Fibroblast of pulmonary artery (primary cell): ENCODE measurements at places on chromosomes 2 and 18.
A peak's percentile ranks its signal among the peaks of the same experiment; 100 is the strongest.

DNA sequence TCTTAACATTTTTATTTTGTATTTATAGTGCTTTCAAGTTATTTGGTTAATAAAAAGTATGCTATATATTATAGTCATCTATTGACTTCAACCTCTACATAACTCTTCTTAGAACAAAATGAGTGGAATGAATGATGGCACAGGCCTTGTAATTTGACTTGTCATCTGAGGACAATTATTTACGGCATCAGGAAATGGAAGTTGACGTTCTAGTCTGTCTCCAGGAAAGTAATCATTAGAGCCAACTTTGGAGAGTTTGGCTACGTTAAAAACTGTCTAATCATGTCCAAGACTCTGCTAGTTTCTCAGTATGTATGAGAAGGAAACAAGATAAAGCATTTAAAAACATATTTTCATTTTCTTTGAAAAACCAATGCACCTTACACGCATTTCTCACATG is 353.6 kb downstream of the ARHGAP15 start:
- DNase-seq = peak; percentile 65

GRCh38 chr18:48493434-48494230 is 45.2 kb upstream of the CTIF start:
- DNase-seq = peak; percentile 47

GRCh38 chr18:55272510-55273243 is 313.4 kb upstream of the CCDC68 start:
- peak; percentile 28 for DNase-seq

GRCh38 chr2:147331790-147332419 is 512.9 kb upstream of the ACVR2A start:
- peak; percentile 53 for DNase-seq

- DNase-seq = no peak
These were observed 236.5 kb downstream of the GBX2 start for GRCh38 chr2:235931676-235932075.

DNA sequence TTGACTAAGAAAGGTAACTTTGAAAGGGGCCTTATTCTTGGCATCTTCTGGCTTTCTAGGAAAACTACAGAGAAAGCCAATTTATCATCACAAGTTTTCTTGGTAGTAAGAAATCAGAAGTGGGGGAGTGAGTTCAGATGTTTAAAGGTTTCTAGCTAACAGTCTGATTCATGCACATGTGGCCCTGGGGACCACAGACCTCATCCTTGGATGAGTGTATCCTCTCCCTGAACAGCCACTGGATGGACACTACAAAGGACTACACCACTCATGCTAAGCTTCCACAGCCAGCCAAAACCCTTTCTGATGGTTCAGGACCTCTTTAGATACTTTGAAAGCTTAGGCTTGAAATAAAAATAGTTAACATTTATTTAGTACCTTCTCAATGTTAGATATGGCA is 218.3 kb upstream of the STK17B start:
- DNase-seq = no peak

GRCh38 chr2:120785228-120785966 is 49.7 kb downstream of the GLI2 start:
- no peak for DNase-seq

- peak; percentile 10 for DNase-seq
These were observed 102.8 kb upstream of the MAP2 start for GRCh38 chr2:209321076-209321475.

GRCh38 chr2:26008095-26008494 is 25.8 kb upstream of the RAB10 start:
- DNase-seq = no peak

GRCh38 chr2:164015328-164016123 is 279.7 kb upstream of the FIGN start:
- peak; percentile 21 for DNase-seq

DNA sequence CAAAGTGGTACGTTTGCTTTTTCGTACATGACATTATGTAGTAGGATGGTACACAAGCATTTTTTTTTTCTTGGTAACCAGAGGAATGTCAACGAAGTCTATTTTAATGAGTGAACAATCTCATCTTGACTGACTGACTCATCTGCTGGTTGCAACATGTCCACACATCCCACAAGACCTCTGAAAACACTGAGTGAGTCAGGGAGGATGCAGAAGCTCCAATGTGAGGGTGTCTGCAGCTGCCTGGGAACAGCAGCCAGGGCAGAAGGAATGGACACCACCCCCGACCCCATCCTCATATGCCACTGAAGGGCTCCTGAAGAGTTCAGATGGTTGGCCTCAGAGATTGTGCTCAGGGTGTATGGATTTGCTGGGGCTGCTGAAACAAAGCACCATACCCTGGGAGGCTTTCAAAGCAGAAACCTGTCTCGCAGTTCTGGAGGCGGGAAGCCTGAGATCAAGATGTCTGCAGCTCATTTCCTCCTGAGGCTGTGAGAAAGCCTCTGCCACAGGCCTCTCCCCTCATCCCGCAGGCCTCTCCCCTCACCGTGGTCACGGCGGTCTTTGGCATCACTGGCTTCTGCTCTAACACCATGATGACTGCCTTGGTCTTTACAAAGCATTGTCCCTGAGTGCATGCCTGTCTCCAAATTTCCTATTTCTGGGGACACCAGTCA is 124.6 kb downstream of the LRATD1 start:
- peak; percentile 13 for DNase-seq

GRCh38 chr18:25299426-25300300 is 52.3 kb downstream of the ZNF521 start:
- DNase-seq = peak; percentile 67

- DNase-seq = no peak
These were observed 610.5 kb upstream of the LRRTM4 start for GRCh38 chr2:78132391-78133370.

GRCh38 chr2:209592106-209592505 is 168.3 kb downstream of the MAP2 start:
- no peak for DNase-seq

DNA sequence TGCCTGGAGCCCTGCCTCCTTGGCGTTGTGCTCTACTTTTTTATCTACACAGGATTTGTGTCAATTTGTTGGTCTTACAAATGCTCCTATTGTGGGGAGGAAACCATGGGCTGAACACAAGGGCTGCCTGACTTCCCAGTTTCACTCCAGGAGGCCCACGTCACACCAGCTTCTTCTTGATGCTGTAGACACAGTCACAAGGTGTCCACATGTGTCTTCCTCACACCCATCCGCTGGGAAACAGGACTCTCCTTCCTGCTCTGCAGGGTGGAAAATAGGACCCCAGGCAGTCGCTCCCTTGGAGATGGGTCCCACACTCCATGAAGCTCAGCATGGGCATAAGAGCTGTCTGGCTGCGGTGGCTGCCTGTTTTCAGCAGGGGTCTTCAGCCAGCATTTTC is 468.2 kb downstream of the EPHA4 start:
- DNase-seq = peak; percentile 6

DNA sequence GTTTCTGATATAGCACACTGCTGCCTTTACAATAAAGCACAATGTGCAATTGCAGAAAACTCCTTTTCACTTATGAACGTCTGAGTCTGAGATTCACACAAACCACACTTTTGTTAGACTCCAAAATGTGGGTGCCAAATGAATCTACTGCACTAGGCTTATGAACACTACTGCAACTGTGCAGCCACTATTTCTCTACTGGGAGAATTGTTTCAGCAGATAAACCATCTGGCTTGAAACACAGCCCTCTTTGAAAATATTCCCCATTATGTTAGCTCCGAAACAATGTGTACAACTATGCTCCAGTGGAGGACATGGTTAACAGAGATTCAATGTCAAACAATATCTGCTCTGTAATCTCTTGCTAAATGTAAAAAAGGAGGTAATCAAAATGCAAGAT is 188.7 kb upstream of the ZEB2 start:
- DNase-seq = no peak

- DNase-seq = peak; percentile 98
These were observed 214.1 kb upstream of the COPS8 start for GRCh38 chr2:236871500-236872001.

DNA sequence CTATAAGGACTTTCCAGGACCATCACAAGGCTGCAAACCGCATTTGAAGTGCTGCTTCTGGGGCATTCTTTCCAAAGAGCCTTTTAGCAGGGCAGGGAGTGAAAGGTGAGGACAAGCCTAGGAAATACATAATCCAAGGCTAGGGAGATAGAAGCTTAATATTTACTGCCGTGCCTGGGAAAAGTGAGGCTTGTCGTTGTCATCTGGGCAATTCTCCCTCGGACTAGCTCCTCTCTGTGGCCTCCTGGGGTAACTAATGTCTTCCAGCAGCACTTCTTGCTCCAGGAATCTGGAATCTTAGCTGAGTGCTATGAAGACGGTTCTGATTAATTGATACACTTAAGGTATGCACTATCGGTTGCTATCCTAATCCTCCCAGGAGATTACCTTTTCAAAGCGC is 69.3 kb upstream of the ATL2 start:
- DNase-seq = peak; percentile 18

GRCh38 chr2:159114835-159115234 is 146.4 kb downstream of the TANC1 start:
- DNase-seq = no peak

DNA sequence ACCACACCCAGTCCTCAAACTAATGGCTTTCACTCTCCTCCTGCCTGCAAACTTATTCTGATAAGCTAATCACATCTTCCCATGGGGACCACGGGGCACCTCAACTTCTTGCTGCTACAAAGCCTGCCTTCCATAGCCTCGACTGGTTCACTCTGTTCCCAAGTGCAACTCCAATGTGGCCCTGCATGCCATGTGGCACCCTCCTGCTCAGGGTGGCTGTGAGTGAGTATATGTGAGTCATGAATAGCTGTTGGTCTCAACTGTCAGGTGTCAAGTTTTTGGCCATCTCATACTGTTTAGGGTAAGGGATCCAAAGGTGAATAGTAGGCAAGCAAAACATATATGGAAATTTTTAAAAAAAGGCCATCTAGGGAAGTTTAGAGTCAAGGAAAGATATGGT is 276.1 kb upstream of the DCC start:
- no peak for DNase-seq

DNA sequence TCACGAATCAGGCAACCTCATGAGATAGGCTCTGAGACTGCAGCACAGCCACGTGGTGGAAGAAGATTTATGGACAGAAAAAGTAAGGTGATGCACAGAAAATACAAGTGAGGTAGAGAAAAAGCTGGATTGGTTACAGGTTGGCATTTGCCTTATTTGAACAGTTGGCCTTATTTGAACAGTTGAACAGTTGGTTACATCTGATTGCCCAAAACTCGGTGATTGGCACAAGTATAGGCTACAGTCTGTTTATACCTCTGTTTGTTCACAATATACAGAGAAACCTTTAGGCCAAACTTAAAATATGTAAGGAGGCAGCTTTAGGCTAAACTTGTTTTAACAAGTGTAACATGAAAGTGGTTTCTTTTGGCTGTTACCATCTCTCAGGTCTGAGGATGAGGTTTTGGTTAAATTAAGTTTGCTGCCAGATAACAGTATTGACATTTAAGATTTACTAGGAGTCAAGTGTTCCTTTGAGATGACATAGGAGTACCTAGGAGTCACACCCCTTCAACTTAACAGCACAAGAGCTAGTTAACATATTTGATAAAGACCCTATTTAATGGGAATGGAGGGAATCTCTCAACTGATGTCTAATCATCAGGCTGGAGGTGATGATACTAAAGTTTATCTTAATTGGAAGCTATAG is 16.5 kb upstream of the GPR155 start:
- DNase-seq = no peak

DNA sequence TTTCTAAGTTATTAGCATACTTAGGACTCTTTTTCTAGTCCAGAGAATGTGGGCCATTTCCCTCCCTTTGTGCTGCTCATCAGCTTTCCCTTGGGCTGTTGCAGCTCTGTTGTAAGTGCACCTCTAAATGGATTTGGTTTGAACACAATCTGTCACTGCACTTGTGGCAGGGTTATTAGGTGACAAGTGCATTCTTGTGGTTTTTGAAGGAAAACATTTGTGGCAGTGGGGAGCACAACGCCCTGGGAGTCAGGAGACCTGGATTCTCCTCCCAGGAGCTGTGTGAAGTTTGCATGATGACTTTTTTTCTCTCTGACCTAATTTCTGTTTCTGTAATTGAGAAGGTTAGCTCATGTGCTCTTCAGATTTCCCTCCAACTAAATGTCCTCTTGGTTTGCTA is 630.9 kb upstream of the FAM98A start:
- no peak for DNase-seq

- DNase-seq = no peak
These were observed 54.8 kb upstream of the FRZB start for GRCh38 chr2:182921234-182921633.

DNA sequence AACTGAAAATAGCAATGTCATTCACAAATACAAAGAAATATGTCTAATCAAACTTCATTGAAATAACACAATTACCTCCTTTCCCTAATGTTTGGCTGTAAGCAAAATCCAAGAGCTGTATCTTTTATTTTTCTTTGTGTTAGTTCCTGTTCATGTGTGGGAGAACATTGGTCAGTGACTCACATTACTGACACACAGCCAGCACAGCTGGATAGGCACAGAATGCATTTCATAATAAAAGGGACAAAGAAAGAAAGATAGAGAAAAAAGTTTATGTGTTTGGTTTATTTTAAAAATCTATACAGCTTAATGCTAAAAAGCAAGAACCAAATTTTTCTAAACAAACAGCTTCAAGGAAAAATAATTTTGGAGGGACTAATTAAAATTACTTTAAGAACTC is 185.6 kb upstream of the COL3A1 start:
- DNase-seq = peak; percentile 95

DNA sequence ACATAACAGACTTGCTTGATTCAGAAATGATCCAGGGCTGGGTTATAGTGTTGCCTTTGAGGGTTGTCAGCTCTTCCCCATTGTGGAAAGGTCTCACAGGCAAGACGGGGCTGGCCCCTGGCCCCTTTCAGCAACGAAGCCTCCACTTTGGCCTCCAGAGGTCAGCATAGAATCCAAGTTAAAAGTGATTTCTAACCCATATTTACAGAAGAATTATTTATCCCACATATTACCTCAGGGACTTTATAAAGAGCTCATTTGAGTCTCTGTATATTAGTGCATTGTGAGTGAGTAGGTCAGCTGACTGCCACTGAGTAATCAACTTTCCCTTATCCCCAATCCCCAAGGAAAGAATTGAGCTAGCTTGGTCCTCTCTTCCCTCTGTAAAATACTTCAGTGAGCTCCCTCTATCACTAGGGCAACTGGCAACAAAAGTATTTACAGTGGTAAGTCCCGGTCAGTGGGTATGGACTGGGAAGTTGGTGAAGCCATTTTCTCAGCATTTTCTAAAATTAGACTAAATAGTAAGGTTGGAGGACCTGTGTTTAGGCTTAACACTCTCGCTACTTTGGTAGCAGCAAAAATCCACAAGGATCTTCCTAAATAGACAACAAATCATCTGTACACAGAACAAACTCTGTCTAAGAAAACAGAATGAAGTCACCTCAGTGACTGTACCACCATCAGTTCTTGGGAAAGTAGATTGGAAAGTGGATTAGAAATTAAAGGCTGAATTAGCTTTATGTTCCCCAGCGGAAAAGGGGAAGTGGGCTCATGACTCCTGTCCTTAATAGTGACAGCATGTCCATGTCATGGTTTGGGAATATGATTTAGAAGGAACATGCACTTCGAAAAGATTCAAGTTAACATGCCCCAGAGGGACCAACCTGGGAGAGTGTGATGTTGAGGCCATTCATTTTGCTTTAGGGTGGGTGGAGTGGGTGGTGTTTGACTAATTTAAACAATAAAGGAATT is 171.0 kb upstream of the SIX3 start:
- DNase-seq = no peak

GRCh38 chr2:233976087-233976486 is 58.9 kb downstream of the TRPM8 start:
- no peak for DNase-seq
